ENCODE measurements at places on chromosomes 7 and 10.

- DNase-seq = no peak
Observed at GRCh38 chr7:130269318-130269694, 2.6 kb downstream of the CPA2 start.

GRCh38 chr10:10657139-10657760 is 360.4 kb upstream of the CELF2 start:
- DNase-seq = no peak

DNA sequence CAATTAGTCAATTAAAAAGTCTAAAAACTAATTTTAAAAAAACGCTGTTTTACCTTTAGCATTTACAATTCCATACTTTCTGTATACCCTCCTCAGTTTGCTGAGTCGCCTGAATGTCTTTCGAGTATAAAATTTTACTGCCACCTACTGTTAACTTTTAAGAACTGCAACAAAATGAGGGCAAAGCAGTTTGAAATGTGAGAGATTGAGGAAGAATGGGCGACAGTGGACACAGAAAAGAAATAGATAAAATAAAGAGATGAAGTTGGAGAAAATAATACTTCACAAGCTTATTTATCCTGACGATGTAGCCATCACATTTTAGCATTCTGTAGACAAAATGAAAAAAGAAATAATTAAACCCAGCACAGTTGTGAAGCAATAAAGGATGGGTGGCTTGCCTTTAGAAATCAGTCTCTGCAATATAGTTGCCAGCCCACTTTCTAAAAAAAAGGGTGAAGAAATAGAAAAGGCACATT is 110.8 kb upstream of the PTN start:
- no peak for DNase-seq

DNA sequence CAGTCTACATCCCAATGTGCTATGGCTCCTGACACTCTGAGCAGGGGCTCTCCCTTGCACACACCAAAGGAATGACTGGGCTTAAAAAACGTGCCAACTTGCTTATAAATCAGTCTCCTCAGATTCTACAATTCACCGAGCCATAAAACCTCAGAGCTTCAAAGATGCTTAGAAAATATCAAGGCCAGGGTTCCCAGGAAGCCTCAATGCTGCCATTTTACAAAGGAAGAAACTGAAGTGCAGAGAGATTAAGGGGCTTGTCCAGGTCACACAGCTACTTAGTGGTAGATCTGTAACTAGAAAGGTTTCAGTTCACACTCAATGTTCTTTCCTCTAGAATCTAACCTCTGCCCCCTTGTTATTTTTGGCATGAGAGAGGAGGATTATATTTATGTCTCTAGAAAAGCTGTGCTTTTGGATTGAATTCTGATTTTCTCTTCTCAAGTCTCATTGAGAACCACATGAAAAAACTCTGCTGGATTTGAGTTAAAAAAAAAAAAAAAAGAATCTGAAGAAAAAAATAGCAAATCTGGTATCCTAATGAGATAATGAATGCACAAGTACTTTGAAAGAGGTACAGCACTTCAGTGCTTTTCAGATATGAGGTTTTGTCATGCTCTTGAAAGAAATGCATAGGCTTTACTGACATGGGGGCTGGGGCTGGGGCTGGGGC is 22.3 kb upstream of the TSPAN33 start:
- no peak for DNase-seq

DNA sequence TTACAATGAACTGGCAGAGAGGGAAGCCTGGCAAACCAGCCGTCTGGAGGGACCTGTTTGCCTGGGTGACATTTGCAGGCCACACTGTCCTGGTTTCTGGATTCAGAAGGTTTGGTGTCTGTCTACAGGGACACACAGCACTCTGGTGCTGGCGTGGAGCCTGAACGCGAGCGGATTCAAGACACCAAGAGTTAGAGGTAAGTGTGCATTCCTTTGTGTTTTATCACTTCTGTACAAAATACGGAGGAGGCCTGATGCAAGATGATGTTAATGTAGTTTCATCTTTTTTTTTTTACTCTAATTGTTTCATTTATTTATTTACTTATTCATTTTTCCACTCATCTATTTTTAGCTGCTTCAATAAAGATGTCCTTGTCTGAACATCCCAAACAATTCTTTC is 485.3 kb upstream of the ADARB2 start:
- DNase-seq = no peak

DNA sequence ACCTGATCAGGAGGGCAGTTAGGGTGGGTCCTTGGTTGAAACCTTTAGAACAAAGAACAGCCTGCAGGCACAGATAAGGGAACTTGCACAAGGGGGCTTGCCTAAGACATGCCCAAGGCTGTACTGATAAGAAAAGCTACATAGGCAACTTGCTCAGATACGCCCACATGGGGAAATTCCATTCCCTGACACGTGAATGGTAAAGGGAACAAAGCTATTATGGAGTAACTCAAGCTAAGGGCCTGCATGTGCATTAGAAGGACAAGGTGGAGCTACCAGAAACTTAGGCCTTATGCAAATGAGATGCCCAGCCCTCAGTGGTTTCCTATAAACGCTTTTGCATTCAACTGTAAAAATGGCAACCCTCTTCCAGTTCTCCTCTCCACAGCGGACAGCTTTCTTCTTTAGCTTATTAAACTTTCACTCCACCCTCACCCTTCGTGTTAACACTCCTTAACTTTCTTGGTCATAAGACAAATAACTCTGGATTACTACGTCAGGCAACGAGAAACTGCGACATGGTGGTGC is 1192.1 kb upstream of the CELF2 start:
- DNase-seq = no peak

- no peak for DNase-seq
Observed at GRCh38 chr7:4268040-4268965, 413.8 kb upstream of the FOXK1 start.

DNA sequence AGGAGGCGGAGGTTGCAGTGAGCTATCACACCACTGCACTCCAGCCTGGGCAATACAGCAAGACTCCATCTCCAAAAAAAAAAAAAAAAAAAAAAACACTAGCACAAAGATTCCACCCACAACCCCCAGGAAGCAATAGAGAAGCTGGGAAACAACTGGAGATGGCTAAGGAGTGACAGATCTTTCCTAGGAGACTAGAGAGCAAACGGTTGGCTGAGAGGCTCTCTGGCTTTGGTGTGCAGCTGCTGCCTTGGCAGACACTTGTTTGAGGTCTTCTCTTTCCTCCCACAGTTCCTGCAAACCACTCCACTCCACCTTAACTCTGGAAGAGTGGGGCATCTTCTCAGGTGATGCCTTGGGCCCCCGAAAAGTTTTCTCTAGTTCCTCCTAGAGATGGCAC is 78.5 kb upstream of the LANCL2 start:
- DNase-seq = no peak

- DNase-seq = no peak
Observed at GRCh38 chr7:158410720-158411119, 176.9 kb downstream of the PTPRN2 start.

GRCh38 chr10:99013885-99014284 is 221.8 kb downstream of the HPSE2 start:
- DNase-seq = no peak

DNA sequence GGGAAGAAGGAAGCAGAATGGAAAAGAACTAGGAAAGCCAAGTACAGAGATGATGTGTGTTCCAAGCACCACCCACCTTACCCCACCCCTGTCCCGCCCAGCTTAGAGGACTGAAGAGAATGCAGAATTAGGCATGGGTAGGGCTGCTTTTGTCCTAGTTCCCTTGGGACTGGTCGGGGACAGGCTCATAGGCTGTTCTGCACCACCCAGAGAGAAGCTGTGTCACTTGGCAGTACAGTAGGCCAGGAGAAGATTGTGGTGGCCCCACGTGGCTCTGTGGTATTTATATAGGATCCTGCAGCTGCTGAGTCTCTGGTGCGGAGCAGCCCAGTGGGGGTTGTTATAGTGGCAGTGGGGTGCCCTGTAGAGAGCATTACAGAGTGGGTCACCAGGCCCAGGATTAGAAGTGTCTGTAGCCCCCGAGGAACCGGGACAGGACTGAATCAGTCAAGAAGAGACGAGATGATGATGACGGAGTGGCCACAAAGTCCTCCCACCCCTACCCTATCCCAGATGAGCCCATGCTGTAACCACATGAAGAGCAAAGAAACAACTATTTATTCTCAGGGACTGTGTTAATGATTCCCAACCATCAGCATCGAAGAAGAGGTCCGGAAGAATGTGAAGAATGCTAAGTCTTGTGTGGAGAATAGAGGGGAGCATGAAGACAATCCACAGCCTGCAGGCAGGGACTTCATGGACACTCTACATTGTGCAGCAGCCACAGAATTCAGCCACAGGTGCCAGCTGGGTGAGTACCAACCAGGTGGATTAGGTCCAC is 88.9 kb downstream of the C1GALT1 start:
- DNase-seq = no peak

DNA sequence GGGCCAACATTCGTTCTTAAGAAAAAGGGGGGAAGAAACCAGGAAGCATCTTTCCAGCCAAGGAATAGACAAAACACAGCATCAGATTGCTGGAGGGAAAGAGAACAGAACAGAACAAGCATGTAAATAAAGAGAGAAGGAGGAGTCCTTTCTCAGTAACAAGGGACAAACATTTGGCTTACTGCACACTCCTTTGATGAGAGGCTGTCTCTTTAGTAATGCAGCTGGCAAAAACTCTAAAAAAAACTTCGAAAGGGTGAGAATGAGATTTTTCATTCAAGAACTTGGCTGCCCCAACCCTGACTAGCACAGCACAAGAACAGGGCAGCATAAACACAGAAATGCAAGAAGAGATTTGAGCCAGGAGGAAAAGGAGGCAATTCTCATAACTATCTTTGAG is 38.9 kb upstream of the IL6 start:
- DNase-seq = no peak

- DNase-seq = no peak
Observed at GRCh38 chr7:44634839-44635591, 28.6 kb downstream of the OGDH start.

- no peak for DNase-seq
Observed at GRCh38 chr7:44261240-44261639, 60.5 kb downstream of the YKT6 start.

DNA sequence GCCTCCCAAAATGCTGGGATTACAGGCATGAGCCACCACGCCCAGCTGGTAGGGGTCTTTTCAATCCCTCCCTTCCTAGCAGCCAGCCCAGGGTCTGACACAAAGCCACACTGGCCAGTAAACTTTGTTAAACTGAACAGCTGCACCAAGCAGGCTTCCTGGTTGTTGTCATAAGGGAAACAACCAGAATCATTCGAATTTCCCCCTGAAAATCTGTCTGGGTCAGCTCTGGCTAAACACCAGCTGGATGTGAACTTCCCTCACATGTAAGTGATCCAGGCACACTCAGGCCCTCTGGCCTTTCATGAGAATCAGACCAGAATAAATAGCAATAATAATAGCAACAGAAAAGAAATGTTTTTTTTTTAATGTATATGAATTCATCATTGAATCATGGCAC is 7.4 kb downstream of the IMPDH1 start:
- DNase-seq = no peak

All from cortex of kidney (tissue), 1 donor.